Stimulated activated CD8-positive, alpha-beta memory T cell treated with anti-CD3 and anti-CD28 coated beads, Interleukin-4, amount 100 ng/mL, for 1 hour (primary cell): ENCODE measurements at places on chromosomes 4 and X.

DNA sequence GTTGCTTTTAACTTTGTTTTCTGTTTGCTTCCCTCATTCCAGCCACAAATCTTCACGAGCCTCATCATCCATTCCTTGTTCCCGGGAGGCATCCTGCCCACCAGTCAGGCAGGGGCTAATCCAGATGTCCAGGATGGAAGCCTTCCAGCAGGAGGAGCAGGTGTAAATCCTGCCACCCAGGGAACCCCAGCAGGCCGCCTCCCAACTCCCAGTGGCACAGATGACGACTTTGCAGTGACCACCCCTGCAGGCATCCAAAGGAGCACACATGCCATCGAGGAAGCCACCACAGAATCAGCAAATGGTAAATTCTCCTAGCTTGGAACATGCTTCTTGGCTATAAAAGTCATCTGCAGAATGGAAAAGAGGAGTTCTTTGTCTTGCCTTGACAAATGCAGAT, 12.6 kb downstream of the AMTN start:
- DNase-seq = no peak

- DNase-seq = no peak
Observed at GRCh38 chr4:147837435-147837834, 105.5 kb downstream of the ARHGAP10 start.

DNA sequence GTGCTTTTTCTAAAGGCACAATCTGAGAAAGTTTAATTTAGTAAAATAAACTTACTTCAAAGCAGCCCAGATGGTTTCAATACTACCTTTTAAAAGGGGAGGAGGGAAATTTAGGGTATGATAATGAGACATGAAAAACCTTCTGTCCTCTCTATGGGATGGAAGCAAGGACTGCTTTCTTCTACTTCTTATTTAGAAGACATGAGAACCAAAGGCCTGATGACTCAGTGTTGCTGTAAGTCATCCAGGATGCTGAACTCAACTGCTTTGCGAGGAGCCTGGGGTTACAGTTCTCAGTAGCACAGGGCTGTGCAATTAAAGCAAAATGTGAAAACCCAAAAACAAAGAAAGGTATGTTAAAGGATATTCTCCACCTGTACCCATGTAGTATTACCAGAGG, 140.8 kb upstream of the EDNRA start:
- no peak for DNase-seq

- DNase-seq = no peak
Observed at GRCh38 chr4:79413886-79414285, 5.9 kb upstream of the GK2 start.

GRCh38 chr4:126705266-126705665, 927.5 kb upstream of the INTU start:
- no peak for DNase-seq

DNA sequence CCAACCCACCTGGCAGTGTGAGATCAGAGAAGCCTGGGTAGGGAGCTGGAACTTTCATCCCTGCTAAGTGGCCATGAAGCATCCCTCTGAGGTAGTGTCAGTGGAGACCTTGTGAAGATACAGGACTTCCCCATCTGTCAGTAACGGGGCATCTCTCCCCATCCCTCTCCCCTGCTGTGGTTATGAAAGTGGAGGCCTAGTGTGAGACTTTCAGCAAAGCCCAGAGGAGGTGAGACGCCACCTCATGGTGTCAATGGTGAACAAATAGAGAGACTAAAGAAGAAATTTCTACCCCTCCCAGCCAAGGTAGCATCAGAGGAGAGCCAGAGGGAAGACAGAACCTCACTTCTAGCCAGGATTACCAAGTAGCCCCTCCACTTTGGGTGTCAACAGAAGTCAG, 150.2 kb downstream of the VEGFC start:
- DNase-seq = no peak

- no peak for DNase-seq
Observed at GRCh38 chr4:154961263-154961662, 180.2 kb downstream of the RBM46 start.

GRCh38 chr4:146959692-146960091, 14.0 kb upstream of the TTC29 start:
- no peak for DNase-seq
